Thymus (tissue), 14 donors: ENCODE measurements at places on chromosomes 13 and 19.

- DNase-seq = no peak
Measured at GRCh38 chr19:35592226-35592625, 6.3 kb downstream of the PMIS2 start.

GRCh38 chr19:9132422-9132821 lies 5.7 kb upstream of the OR7G3 start:
- DNase-seq = no peak

- DNase-seq = no peak
Measured at GRCh38 chr13:84487752-84488151, 605.5 kb upstream of the SLITRK1 start.

DNA sequence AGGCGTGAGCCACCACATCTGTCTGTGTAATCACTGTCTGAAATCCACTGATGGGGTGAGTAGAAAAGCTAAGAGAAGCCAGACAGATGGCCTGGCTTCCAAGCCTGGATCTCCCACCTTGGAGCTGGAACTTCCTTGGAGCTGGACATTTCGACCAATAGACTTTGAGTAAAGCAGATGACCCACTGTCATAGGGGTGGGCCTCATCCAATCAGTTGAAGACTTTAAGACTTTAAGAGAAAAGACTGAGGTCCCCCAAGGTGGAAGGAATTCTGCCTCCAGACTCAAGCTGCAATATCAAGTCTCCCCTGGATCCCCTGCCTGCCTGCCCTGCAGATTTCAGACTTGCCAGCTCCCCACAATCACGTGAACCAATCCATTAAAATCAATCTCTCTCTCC lies 20.7 kb downstream of the VSTM1 start:
- DNase-seq = no peak

DNA sequence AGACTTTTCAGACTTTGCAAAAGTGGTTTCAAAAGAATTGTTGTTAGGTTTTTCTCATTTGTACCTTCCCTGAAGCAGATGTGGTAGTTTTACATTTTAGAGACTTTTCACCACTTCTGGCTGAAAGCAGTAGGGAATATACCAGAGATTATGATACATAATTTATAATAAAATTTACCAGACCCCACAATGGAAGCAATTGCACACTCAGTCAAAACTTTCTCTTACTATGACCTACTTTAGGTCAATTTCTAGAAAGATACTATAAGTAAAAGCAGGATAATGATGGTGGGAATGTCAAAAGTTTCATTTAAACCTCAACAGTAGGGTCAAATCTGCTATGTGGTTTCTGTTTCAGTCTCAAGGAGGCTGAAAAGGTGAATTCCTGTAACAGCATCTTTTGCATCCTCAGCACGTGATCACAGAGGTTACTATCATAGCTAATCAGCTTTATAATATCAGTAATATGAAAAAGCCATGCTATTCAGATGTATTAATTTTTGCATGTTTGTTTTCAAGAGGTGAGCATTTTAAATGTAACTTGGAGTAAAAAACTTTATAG lies 26.9 kb downstream of the PCCA start:
- no peak for DNase-seq

DNA sequence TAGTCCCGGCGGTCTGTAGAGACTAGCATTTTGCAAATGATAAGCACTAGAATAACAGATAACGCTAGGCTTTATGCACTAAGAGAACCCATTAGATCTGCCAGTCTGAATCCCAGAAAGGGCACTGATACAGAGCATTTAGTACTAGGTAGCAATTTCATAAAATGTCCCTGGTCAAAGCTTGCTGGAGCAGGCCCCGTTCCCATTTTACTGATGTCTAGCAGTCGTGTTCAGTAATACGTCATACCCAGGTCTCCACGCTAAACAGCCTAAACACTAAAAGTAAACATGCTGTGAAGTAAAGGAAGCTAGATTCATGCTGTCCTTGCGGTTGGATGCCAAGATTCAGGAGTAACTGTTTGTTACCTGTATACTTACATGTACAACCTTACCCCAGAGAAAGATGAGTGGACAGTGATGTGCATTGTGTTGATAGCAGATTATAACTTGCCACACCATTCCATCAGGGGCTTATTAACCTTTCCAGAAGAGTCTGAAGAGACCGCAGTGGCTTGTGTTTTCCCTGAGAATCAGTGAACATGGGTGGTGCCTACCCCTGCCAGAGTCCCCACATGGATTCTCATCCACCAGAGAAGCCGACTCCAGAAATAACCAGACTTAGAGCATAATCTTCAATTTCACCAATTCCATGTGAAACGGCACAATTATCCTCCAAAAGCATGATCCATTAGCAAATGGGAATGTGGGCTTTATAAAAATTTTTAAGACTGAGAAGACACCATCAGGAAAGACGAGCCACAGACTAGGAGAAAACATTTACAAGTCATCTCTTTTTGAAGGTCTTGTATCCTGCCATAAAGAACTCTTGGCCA lies 3.4 kb upstream of the RPS11 start:
- DNase-seq = no peak
